ENCODE measurements at places on chromosomes 1 and 21. TPM values are rescaled to one million over a fixed set of nuclear protein-coding genes. Genes with fewer than 3 reads are reported as not detected.
A peak's percentile ranks its signal among the peaks of the same experiment; 100 is the strongest.

The NUDT4B gene
- total RNA-seq: not detected

The OR2T29 gene
- total RNA-seq: not detected

The UTS2 gene
- not detected for total RNA-seq

The ERICH3 gene
- 2.8 TPM for total RNA-seq

The IGSF3 gene
- total RNA-seq: 29.4 TPM

GRCh38 chr1:203326830-203327683 is 21.7 kb downstream of the BTG2 start:
- peak; percentile 94 for DNase-seq

GRCh38 chr1:37502104-37502503 is 12.5 kb downstream of the MEAF6 start:
- DNase-seq: no peak

GRCh38 chr1:169217636-169218035 is 111.1 kb downstream of the ATP1B1 start:
- no peak for DNase-seq

DNA sequence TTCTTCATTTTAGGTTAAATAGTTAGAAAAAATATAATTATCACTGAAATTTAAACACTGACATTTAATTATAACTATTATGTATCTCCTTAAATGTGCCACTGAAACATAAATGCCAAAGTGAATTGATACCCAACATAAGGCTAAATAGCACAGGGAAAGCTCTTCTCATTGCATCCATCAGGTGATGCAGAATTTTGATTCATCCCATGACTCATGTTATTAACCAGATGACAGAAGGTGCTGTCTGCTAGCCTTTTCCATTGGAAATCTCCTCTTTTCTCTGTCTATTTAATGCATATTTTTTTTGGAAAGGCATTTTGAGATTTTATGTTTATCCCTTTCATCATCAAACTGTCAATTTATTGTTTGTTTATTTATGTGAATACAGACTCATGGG is 136.8 kb downstream of the KCNK2 start:
- DNase-seq: no peak

DNA sequence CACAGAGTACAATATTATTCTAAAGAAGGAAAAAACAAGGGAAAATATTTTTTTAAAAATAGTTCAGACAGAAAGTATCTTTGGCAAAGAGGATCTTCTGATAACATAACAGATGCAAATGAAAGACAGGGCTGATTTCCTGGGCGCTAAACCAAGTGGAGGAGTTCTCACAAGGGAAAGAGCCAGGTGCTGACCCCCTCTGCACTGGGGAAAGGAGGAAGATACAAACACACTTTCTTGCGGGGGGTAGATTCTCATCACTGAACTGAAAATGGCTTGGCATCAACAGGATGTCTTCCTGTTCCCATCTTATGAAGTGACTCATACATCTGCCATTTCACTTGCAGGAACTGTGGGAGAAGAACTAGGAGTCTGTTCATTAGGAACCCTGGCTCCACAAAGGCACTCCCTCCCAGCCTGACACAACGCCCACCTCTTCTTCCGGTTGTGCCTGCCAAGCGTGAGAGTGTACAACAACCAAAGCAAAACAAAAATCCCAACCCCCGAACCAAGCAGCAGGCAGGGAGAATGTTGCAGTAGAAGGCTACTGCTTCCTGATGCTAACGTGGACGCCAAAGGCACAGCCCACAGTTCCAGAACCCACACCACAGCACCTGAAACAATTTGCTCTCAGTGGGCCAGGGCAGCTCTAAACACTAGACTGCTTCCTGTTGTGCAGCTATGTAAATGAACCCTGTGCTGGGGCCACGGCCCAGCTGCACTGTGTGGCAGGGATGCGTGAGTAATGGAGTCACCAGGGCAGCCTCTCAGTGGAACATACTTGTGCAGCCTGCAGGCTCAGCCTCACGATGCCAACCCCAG is 51.0 kb downstream of the GADD45A start:
- DNase-seq: no peak

- DNase-seq: no peak
Observed at GRCh38 chr1:183093786-183094298, 70.6 kb downstream of the LAMC1 start.

GRCh38 chr1:24351918-24352627 is 32.9 kb downstream of the GRHL3 start:
- DNase-seq: no peak

- no peak for DNase-seq
Observed at GRCh38 chr1:155104605-155105534, 22.8 kb upstream of the EFNA1 start.

DNA sequence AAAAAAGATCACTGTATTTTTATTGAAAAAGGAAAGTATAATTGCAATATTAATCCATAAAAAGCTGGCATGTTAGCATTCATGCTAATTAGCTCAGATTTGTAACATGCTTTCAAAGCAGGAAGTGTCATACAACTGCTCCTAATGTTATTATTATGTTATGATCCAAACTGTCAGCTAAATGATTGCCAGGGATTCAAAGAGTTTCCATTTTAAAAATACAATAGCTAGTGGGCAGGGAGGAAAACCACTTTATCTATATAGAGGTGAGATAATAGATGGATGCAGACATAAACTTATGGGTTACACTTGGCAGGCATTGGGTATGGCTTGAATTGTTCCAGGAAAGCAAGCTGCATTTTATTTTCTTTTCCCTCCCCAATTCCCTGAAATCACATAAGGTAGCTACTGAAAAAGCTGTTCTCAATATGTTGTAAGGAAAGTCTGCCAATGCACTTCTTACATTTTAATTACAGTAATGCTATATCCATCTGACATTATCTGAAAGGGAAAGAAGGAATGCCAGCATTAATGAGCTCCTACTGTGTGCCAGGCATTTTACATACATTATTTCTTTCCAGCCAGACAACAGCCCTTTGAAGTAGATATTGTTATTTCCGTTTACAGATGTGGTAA is 9.8 kb upstream of the MYSM1 start:
- no peak for DNase-seq

GRCh38 chr1:5780324-5780716 is 211.9 kb downstream of the NPHP4 start:
- no peak for DNase-seq

DNA sequence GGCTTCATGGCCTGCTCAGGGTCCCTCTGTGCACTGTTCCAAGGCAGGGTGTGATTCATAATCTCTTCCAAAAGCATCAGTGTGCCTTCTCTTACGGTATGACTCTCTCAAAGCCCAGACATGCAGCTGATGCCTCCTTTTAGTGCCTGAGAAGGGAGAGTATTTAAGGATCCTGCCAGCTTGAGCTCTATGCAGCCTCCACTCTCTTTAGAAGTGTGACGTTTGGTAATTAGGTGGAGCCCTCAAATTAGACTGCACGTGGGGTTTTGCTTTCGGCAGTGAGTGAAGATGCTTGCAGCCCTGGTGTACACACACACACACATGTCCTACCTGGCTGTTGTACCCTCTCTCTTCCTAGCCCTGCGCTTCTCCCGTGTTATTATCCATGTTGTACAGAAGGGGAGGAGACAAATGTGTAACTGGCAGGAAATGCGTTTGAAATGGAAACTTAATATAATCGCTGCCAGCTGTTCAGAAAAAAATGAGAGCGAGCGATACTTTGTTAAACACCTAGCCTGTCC is 2.6 kb upstream of the C1orf174 start:
- no peak for DNase-seq

DNA sequence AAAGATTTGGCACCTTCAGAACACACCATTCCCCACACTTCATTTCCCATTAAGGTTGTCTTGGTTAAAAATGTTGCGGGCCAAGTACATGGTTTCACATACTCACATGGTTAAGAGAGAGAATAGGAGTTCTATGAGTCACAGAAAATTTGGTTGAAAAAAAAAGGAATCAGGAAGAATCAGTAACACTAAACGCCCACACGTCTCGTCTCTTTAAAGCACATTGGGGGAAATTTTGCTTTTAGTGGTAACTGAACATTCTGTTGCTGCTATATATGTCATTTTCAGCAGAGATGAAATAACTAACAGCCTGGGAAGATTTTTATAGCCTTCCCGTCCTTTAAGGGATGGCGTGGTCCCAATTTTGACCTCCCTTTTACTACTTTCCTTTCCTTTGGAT is 132.9 kb upstream of the ERG start:
- no peak for DNase-seq

DNA sequence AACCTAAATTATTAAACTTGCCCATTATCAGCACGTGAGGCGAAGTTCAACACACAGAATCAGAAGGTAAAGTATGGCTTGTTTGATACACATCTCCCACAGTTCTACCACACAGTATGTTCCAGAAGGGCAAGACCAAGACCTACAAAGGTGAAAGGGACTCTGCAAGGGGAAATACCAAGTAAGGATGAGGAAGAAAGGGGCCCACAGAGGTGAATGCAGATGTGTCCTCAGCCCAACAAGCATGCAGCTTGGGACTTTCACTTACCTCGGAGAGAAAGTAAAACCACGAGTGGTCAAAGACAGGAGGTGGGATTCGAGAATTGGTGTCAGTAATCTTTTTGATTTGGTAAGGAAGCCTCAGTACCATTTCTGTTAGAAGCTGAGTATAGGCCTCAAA is 85.8 kb downstream of the UBR4 start:
- no peak for DNase-seq

- no peak for DNase-seq
Observed at GRCh38 chr1:165137551-165138316, 218.8 kb downstream of the LMX1A start.

DNA sequence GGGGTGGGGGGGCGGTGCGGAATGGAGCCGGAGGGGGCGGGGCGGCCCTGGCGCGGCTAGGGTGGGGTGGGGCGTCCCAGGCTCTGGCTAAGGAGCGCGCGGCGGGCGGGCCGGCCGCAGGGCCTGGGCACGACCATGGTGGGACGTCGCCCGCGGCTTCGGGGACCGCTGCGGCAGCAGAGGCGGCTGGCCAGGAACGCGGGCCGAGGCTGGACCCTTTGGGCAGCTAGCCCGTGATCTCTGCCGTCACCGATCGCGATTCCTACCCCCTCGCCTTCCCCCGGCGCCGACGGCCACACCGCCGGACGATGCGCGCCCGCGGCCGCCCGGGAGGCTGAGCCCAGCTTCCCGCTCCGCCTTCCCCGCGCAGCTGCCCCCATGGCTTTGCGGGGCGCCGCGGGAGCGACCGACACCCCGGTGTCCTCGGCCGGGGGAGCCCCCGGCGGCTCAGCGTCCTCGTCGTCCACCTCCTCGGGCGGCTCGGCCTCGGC is at the start of gene MAP3K21:
Gene MAP3K21, plus strand, starts transcription at position 74 of the 491 bp plus-strand sequence. Its CDS starts 305 bp downstream, at position 379.
- no peak for DNase-seq
